Activated T-cell treated with anti-CD3 and anti-CD28 coated beads for 48 hours (primary cell): ENCODE measurements at places on chromosomes 3 and 15.

DNA sequence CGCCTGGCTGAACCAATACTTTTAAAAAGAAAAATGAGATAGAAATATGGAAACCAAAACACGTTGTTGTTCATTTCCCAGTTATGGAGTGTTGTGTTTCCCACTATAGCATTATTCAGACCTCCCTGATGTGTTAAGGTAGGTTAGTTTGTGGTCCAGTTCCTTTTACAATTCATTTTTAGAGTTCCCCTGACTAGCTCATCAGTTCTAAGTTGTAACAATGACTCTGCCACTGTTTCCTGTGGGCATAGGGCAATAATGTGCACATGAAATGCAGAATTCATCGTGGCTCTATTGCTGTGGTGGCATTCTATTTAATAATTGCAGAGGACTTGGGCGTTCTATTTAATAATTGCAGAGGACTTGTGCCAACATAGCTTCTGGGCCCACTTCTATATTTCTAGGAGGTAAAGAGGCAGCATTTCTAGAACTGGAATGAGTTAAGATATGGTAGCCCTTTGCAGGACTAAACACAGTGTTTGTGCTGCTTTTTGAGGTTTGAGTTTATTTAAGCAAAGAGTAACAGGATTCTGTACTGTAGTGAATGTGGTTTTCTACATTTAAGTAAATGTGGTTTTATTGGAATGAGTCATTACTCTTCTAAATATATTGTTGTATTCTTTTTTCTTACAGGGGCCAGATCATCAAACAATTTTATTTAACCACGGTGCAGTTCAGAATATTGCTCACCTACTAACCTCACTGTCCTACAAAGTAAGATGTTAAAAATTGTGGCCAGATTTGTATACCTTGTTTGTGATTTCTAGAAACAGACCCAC is 47.5 kb downstream of the ARMC8 start:
- DNase-seq: no peak

- DNase-seq: no peak
Observed at GRCh38 chr3:108183181-108183580, 39.0 kb downstream of the IFT57 start.

DNA sequence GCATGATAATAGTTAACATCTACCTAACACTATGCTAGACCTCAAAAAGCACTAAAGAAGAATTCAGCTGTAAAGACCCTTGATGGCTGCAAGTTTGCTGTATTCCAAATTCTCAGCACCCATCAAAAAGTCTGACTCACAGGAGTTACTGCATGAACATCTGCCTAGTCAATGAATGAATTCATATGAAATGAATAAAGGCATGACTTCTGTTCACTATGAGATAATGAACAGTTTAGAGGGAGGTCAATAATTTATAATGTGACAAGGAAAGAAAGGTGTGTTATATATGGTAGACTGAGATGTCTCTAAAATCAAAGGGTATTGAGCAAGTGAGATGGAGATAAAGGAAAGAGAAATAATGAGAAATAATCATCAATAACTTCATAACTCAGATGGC is 508.2 kb upstream of the TGFBR2 start:
- no peak for DNase-seq

GRCh38 chr3:24591661-24592555 is 97.3 kb upstream of the THRB start:
- DNase-seq: no peak

- DNase-seq: peak; percentile 81
Observed at GRCh38 chr3:180989291-180990163, at the start of gene DNAJC19. DNAJC19 (minus strand) TSS chr3:180989736; CDS start chr3:180989602, 134 bp downstream.

DNA sequence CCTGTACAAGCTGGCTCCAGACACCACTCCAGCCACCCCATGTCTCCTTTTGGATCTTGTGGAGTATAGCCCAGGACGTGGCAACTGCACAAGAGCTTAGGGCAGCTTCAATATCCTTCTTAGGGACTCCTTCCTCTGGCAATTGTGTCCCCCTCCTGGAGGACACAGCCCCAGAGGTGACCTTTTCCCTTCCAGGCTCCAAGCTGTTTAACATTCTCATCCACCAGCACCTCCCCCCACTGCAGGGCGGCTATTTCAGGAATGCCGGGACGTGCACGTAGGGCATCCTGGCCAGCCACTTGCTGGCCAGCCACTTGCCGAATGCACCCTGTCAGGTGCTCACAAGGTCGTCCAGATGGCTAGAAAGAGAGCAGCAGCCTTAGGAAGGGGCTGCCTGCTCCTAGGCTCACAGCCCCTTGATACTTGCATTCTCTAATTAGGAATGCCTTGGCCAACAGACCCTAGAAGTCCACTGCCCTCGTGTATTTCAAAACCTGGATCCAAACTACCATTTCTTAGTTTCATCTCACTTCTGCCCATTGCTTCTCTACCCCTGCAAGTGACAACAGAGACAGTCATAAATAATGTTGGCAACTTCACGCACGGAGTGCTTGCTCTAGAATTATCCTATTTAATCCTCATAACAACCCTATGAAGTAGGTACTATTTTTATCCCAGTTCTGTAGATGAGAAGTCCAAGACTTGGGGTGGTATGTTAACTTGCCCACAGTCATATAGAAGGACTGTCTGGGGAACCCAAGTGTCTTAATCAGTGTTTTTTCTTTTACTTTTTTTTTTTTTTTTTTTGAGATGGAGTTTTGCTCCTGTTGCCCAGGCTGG is 24.5 kb upstream of the IDH2 start:
- no peak for DNase-seq
